Stimulated activated CD4-positive, alpha-beta T cell treated with anti-CD3 and anti-CD28 coated beads, Interleukin-12 subunit alpha, Interleukin-12 subunit beta, amount 100 ng/mL, for 4 hours (primary cell): ENCODE measurements at places on chromosomes 3 and 15.

DNA sequence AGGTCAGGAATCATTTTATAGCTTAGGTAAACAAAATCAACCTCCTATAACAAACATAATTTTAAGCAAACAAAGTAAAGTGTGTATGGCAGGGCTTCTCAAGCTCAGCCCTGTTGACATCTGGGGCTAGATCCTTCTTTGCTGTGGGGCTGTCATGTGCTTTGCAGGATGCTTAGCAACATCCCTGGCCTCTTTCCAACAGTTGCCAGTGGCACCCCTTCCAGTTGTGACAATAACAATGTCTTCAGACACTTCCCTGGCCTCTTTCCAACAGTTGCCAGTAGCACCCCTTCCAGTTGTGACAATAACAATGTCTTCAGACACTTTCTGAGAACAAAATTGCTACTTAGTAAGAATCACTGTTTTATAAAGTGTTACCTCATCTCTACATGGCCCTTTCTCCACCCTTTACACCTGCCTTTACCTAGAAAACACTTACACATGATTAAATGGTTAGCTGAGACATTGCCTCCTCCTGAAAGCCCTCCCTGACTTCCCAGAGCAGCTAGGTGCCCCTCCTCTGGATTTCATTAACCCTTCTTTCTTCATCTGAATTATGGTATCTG, 194.0 kb upstream of the LMCD1 start:
- DNase-seq, result no peak

GRCh38 chr3:6168256-6168655, 692.7 kb upstream of the GRM7 start:
- DNase-seq, result no peak

- DNase-seq, result no peak
Observed at GRCh38 chr3:32371461-32372212, 20.0 kb upstream of the CMTM7 start.

DNA sequence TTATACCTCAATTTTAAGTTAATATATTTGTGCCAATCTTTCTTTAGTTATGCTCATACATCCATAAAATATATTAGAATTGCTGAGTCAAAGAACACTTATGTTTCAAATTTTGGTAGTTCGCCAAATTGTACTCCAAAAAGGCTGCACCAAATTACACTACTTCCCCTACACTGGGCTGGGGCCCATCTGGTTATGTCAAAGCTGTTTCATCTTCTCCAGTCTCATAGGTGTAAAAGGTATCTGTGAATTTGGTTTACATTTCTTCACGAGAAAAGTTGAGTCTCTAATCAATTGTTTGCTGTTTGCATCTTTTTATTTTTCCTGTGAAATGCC, 706 bp downstream of the FSIP1 start:
- DNase-seq, result no peak

GRCh38 chr3:152842413-152842812, 7.5 kb downstream of the P2RY1 start:
- DNase-seq, result no peak

DNA sequence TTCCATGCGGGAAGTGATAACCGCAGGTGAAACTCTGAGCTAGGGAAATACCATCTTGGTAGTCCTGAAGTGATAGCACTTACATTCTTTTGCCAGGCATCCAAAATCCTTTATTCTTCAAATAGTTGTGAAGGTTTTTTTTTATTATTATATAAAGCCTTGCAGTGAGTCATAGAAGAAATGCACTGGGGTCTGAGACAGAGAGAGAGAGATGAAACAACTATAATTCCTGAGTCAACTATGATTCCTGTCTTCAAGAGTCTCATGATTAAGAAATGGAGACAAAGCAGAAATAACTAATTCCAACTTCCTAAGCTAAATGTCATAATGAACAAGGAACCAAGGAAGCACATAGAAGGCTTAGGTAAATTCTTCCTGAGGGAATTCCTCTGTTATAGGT, 495.6 kb downstream of the LPP start:
- DNase-seq, result no peak

DNA sequence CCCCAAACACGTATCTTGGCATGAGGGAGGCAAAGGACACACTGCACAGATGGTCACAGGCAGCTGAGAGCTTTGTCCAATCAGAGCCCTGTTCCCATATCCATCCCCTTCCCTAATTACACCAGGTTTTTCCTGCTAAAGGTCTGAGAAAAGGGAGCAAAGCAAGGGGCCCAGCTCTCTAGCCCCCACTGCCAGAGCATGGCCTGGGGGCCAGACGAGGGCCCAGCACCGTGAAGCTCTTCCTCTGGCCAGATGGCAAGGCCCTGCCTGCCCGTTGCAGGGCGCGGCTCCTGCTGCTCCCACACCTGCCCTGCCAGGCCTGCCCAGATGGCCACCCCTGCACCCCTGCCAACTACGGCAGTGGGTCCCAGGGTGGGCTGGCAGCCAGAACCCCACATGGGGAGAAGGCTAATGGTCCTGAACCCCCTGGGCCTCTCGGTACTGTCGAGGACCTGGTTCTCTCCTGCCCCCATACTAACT, 3.2 kb downstream of the SHF start:
- DNase-seq, result no peak

- DNase-seq, result no peak
Observed at GRCh38 chr3:18989237-18989795, 159.0 kb upstream of the KCNH8 start.

DNA sequence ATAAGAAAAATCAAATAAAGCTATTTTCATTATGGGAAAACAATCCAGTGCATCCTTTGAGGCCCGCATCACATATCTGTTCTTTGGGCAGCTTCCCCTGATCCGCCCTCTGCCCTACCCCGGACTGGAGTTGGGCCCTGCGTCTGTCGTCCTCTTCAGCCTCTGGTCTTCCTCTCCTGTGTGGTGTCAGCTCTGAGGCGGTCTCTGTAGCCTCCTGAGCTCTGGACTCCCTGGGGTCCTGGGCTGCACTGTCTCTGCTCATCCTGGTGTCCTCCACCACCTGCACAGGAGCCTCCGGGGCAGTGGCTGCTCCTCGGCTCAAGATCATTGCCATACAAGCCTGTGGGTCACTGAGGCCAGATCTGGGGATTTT, 7.4 kb upstream of the SNX22 start:
- no peak for DNase-seq

DNA sequence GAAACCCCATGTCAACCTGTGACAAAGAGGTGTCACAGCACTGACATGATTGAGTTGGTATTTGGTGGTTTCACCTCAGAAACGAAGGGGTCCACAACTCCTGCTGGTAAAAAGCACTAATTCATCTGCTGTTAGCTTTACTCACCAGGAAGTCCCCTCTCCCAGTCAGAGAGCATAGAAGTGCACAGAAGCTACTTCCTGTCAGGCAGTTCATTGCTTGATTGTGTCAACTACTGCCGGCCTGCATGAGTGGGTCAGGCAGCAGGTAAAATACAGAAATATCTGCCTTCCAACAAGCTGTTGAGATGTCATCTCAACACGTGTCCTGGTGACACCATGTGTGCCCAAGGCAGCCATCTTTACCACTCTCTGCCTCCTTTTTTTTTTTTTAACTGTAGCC, 596.6 kb upstream of the NR2F2 start:
- no peak for DNase-seq
